ENCODE measurements at places on chromosomes 13 and 19. TPM values are rescaled to one million over a fixed set of nuclear protein-coding genes. Genes with fewer than 3 reads are reported as not detected.

Gene PPP1R13L
- 110 TPM for total RNA-seq

Gene CPAMD8
- total RNA-seq, result 42.9 TPM

Gene ZNF541
- not detected for total RNA-seq

DNA sequence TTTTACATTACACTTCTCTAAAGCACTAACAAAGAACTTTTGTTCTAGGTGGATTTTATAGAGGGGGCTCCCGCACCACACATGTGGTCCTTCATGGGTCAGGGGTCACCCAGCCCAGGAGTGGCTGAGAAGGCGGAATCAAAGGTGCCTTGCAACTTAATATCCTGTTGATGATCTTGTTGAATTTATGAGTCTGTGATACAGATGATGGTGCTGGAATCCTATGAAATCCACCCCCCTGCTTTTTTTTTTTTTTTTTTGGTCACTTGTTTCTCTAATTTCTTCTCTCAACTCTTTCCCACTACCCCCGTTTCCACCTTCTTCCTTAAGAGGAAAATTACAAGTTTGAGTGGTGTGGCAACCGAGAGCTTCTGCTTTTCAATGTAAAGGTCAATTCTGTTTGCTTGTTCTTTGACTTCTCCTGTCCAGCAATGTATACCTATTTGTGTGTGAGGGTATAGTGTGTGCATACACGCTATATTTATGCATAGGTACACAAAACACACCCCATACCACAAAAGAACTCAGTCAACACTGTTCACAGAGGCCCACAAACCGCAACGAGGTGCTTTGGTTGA, 4.2 kb upstream of the ZIC2 start:
- DNase-seq, result no peak
- H3K36me3 ChIP-seq, result peaks cover 8% of the 10 kb centered on the region
- H3K4me3 ChIP-seq, result peak overlapping the region; percentile 79
- H3K4me1 ChIP-seq, result no peaks in the 10 kb centered on the region
- peak overlapping the region; percentile 76 for H3K27ac ChIP-seq

DNA sequence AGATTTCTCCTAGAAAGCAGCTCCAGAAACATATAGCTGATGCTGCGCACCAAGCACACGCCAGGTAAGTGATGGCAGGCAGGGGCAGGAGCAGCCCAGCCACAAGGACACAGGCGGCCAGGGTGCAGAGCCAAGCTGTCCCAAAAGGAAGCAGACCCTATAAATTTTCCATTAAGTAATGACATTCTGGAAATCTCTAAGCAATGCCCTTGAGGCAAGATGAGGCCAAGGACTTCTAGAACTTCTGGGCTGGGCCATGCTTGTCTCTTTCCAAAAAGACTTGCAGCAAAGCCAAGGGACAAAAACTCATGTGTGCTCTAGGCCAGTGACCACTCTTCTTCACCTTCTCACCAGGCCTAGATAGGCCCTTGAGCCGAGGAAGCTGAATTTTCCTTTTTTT, 42.2 kb upstream of the EPHX3 start:
- peaks cover 10% of the 10 kb centered on the region for H3K36me3 ChIP-seq
- peaks cover 16% of the 10 kb centered on the region for H3K4me1 ChIP-seq
- no peaks in the 10 kb centered on the region for H3K27me3 ChIP-seq
- H3K4me3 ChIP-seq, result no peak overlapping the region

- no peak for DNase-seq
- H3K4me3 ChIP-seq, result no peak overlapping the region
- H3K27ac ChIP-seq, result no peak overlapping the region
- H3K4me1 ChIP-seq, result no peaks in the 10 kb centered on the region
These were observed 39.5 kb downstream of the NOTCH3 start for GRCh38 chr19:15161028-15161984.

DNA sequence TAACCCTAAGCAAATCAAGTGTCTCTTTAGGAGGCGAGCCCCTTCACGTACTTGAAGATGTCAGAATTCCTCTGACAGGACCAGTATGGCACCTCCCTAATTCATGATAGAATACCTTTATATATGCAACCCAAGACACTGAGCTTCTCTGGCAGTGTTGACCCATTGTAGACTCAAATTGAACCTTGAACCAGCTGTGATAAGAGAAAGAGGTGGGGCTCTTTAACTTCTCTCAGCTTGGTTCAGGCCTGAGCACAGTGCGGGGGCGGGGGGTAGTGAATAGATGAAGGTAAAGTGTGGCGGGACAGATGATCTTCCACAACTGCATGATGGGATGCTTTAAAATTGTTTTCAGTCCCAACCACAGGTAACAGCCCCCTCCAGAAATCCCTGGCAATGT, 12.1 kb downstream of the MBNL2 start:
- peaks cover 53% of the 10 kb centered on the region for H3K36me3 ChIP-seq
- H3K4me3 ChIP-seq, result peak overlapping the region; percentile 81
- no peak for DNase-seq
- H3K27ac ChIP-seq, result peak overlapping the region; percentile 78
- H3K4me1 ChIP-seq, result peaks cover 63% of the 10 kb centered on the region
- H3K27me3 ChIP-seq, result no peaks in the 10 kb centered on the region

DNA sequence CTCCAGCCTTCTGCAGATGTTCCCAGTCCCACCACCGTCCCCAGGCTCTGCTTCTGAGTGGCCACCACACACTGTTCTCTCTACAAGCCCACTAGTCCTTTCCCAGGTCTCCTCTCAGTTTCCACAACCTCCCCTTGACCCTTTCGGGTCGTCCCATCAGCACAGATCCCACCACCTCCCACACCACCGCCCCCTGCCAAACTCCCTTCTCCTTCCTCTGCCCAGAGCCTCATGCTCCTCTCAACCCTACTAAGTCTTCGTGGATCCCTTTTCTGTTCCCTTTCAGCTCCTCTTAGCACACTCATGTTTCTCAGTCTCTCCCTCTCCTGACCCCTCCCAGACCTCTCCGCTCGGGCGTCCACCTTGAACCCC, 1.9 kb downstream of the NAPA start:
- peaks cover 6% of the 10 kb centered on the region for H3K36me3 ChIP-seq
- DNase-seq, result no peak
- H3K4me1 ChIP-seq, result peaks cover 33% of the 10 kb centered on the region
- no peaks in the 10 kb centered on the region for H3K27me3 ChIP-seq
- H3K27ac ChIP-seq, result peak overlapping the region; percentile 95

DNA sequence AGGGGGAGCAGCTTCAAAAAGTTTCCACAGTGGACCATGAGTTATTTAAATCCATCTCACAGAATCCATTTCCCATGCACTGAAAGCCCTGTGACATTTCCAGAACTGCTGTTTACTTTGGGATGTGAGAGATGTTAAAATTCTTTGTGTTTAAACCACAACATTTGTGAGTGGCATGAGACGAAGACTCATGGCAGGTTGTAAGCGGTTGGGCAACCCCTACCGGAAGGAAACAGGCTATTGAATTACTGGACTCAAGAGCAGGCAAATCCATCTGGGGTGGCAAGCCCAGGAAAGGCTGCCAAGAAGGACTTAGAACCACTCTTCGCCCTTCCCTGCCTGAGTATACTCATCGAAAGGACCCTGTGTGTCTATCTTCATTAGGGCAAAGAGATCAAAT, 22.3 kb upstream of the CLDN10 start:
- H3K27ac ChIP-seq, result no peak overlapping the region
- no peak for DNase-seq
- no peak overlapping the region for H3K4me3 ChIP-seq
- no peaks in the 10 kb centered on the region for H3K36me3 ChIP-seq

DNA sequence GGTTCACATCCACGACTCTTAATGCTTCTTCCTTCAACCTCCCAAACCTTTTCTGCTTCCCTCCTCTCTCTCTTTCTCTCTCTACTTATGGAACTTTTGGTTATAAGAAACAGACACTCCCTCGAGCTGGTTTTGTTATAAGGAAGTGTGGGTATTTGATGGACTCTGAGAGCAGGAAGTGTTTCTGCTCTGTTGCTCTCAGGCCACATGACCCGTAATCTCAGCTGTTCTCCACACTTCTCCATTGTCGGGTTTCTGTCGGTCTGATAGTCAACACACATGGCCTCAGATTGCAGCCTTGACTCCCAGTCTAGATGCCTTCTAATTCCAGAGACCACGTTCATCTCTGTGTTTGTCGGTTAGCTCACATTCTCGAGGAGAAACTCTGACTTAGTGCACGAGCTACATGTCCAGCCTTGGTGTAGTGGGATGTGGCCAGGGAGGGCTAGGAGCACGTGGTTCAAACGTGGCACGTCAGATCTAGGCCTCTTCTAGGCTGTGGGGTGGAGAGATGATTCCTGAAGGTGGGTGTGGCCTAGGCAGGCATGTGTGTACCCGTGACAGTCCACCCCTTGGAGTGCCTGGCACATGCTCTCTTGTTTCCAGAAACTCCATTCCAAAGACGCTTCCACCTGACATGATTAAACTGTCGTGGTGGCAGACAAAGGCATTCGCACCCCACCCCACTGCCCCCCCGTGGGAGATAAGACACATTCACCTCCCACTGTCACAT, 26.3 kb downstream of the CNFN start:
- H3K4me1 ChIP-seq, result no peaks in the 10 kb centered on the region
- no peaks in the 10 kb centered on the region for H3K27me3 ChIP-seq
- H3K36me3 ChIP-seq, result peaks cover 22% of the 10 kb centered on the region
- H3K27ac ChIP-seq, result no peak overlapping the region
- no peak overlapping the region for H3K4me3 ChIP-seq
- DNase-seq, result no peak

DNA sequence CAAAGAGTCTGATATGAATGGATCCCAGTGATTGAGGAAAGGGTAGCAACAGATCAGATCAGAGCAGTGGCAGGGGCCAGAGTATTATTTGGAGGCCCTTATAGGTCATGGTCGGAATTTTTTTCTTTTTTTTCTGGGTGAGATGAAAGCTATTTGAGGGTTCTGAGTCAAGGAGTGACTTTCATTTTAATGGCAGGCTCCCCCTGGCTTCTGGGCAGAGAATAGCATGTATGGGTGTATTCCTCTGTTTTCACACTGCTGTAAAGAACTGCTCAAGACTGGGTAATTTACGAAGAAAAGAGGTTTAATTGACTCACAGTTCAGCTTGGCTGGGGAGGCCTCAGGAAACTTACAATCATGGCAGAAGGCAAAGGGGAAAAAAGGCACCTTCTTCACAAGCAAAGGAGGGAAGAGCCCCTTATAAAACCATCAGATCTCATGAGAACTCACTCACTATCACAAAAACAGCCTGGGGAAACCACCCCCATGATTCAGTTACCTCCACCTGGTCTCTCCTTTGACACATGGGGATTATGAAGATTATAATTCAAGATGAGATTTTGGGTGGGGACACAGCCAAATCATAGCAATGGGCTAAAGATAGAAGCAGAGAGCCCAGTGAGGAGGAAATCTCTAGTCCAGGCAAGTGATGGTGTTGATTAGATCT, 3.0 kb upstream of the SLC6A16 start:
- H3K36me3 ChIP-seq, result peaks cover 17% of the 10 kb centered on the region
- H3K4me1 ChIP-seq, result peaks cover 7% of the 10 kb centered on the region
- DNase-seq, result peak; percentile 24
- H3K27me3 ChIP-seq, result no peaks in the 10 kb centered on the region

DNA sequence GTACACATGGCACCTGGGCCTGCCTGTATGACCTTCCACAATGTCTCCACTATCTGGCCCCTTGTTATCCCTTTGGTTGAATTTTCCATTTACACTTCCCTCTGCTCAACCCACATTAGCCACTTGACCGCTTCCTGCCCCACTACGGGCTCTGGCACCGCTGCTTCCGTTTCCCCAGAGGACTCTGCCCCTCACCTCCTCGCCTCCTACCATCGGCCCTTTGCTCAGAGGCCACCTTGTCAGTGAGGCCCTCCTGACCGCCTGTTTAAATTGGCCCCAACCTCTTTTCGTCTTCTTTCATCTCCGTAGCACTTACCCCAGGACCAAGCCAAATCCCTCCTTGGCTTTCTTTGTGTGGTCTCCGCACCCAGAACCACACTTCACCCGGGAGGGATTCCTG, 47.4 kb downstream of the SOX1 start:
- DNase-seq, result no peak
- H3K36me3 ChIP-seq, result no peaks in the 10 kb centered on the region
- no peaks in the 10 kb centered on the region for H3K4me1 ChIP-seq
- H3K4me3 ChIP-seq, result no peak overlapping the region

DNA sequence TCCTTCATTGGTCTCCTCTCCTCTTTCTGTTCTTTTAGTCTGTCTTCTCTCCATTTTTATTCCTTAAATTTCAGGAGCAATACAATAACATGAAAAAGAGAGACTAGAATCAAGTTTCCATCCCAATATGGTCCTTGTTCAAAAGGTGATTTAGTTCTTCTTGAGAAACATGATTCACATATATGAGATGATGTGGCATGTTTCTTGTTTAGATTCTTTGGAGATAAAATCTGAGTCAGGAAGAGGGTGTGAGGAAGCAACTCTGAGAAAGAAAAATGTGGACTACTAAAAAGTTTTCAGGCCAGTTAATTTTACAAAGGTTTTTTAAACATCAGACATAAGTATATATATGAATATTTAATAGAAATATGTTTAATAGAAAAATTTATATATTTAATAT, 231.4 kb downstream of the OXGR1 start:
- no peaks in the 10 kb centered on the region for H3K36me3 ChIP-seq
- no peak overlapping the region for H3K27ac ChIP-seq
- H3K4me3 ChIP-seq, result no peak overlapping the region
- H3K4me1 ChIP-seq, result no peaks in the 10 kb centered on the region
